NCI-H2171 treated with DMSO at 0.1 percent for 48 hours (cell line): ENCODE measurements at places on chromosomes 3 and 15.

DNA sequence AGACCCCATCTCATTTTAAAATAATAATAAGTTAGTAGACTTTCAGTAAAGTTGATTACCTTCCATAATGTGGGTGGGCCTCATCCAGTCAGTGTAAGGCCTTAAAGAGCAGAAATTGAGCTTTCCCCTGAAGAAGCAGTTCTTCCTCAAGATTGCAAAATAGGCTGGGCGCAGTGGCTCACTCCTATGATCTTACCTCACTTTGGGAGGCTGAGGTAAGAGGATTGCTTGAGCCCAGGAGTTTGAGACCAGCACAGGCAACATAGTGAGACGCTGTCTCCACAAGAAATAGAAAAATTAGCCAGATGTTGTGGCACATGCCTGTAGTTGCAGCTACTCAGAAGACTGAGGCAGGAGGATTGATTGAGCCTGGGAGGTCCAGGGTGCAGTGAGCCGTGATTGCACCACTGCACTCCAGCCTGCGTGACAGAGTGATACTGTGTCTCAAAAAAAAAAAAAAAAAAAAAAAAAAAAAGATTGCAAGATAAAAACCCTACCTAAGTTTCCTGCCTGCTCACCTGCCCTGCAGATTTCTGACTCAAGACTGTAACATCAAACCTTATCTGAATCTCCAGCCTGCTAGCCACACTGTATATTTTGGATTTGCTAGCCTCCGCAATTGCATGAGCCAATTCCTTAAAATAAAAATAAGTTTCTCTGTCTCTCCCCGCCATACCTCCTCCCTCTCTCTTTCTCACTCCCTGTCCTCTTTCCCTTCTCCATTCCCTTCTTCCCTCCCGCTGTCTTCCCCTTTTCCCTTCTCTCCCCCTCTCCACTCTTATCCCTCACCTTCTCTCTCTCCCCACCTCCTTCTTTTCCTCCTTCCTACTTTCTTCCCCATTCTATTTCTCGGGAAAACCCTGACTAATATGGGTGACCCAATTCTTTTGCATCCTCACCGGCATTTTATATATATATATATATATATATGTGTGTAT, 16.9 kb downstream of the KLHL18 start:
- no peak for DNase-seq

DNA sequence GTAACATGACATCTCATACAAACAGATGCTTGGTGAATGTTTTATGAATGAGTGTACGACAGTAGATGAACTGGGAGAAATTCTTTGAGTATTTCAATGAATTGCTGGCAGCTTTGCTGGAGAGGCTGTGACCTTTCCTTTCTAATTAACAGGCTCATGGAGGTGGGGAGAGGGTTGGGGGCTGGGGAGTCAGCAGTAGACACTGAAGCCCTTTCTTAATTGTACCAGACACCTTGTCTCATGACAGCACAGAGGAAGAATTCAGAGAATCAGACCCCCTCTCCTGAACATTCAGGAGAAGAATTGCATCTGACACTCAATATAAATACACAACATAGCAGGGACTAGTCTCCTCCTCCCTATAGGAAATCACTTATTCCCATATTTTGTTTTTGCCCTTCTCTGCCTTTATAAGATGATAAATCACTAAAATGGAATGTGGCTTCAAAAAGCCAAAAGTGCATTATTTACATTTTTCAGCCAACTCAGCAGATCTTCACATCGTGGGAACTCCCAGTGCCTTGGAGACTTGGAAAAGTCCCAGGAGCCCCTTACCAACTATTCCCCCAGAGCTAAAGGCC, 66.2 kb upstream of the TPM1 start:
- DNase-seq, result no peak

DNA sequence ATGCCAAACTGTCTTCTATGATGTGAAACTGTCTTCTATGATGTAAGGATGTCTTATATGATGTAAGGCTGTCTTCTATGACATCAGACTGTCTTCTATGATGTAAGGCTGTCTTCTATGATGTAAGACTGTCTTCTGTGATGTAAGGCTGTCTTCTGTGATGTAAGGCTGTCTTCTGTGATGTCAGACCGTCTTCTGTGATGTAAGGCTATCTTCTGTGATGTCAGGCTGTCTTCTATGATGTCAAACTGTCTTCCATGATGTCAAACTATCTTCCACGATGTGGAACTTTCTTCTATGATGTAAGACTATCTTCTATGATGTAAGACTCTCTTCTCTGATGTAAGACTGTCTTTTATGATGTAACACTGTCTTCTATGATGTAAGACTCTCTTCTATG, 27.9 kb downstream of the MGLL start:
- no peak for DNase-seq

DNA sequence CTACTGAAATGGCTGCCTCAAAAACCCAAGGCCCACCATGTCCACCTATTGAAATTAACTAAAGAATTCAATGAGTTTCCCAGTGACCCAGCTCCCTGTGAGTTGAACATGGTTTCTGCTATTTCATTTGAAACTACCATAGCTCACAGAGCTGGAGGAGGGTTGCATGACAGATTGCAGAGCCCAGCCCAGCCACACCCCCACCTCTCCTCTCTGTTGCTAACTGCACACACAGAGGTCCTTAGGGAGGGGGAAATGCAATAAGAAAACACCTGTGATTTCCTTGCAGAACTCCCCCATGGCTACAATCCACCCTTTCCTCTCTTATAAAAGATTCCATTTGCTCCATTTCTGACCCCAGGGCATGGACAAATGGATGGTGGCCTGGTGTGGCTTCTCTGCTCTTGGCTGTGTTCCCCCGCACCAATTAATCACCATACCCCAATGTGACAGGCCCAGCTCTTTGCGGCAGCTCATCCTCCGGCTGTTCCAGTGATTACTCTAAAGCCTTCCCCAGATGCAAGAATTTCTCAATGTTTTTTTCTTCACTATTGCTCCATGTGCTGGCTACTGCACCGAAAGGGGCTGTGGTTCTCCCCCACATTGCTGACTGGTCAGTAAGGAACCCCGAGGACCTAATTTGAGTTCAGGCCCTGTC, 208.4 kb upstream of the KBTBD8 start:
- DNase-seq, result peak; percentile 84

DNA sequence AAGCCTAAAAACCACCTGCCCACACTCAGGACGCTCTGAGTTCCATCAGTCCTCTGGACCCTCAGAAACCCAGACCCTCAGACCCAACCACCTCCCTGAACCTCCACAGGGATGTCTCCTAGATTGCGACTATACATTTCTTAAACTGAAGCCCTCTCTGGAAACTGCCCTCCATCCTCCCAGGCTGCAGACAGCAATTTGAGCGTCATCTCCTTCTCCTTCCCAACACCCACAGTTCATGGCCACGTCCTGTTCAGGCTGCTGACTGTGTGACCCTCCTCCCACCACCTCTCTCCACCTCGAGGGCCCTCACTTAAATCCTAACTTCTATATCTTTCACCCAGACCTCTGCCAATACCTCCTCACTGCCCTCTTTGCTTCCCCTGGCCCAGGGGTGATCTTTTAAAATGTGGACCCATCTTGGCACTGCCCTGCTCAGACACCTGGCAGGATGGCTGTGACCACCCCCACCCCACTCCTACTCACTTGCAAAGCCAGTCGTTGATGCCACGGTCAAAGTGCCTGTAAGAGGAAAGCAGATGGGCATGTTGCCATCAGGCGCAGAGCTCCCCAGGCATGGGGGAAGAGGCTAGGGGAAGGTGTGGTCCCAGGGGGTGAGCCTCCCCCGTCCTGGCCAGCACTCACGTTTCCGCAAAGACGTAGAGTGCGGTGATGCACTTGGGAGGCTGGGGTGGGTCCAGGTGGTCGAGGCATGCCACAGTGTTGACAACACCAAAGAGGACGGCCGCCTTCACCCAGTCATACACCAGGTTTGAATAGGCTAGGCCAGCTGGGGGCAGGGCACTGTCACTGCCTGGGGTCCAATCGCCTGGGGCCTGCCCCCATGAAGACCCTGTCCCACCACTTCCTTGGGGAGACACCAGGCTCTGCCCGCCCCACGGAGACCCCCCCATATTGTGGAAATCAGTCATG, 6.0 kb downstream of the HHATL start:
- no peak for DNase-seq

DNA sequence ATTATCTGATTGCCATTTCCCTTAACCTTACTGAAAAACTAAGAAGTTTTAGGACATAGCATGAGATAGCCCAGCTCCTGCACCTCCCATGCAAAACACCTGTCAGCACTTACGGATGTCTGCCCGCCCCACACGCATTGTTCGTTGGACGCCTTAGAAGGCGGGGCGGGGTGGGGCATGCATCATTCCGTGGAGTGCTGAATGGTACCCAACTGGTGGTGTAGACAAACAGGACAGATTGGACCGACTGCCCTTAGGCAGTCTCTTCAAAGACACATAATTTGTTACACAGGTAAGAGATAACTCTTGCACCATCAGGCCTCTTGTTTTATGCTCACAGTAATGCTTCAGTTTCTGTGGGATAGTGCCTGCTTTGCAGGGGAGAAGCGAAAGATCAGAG, 93.8 kb downstream of the SMAD6 start:
- DNase-seq, result no peak

- DNase-seq, result no peak
Measured at GRCh38 chr15:70160803-70161565, 63.3 kb upstream of the TLE3 start.

DNA sequence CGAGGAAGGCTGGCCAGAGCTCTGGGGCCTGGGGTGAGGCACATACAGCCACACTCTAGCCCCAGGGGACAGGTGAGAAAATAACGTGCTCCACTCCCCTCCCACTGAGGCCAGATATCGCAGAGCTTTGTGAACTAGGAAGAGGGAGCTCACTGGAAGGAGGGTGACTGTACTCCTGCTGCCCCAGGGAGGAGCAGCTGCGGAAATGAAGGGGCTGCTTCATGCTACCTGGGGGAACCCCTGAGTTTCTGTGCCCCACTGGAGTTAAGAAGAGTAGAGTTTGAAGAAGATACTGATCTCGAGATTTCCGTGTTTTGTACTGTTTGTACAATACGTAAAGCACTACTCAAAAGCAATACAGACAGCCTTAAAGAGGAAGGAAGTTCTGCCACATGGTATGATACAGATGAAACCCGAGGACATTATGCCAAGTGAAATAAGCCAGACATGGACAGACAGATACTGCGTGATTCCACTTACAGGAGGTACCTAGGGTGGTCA, 44.6 kb downstream of the CMTM6 start:
- no peak for DNase-seq

- peak; percentile 46 for DNase-seq
Measured at GRCh38 chr3:10437995-10438901, 67.1 kb downstream of the ATP2B2 start.

DNA sequence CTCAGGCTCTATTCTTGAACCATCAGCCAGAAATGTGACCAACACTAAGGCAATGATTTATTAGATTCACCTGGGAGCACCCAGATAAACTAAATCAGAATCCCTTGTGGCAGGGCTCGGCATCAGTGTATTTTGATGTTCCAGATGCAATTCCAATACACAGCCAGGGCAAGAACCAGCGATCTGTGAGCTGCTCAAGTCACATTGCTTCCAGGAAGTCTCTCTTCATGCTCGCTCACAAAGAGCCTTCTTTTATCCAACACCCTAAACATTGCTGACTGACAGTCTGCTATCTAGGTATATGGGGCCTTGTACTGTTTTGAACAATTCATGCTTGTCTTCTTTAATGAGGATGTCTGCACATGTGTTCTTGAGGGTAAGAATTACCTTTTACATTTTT, 40.9 kb upstream of the GOLGA8J start:
- no peak for DNase-seq

- no peak for DNase-seq
Measured at GRCh38 chr3:37761586-37761985, 100.1 kb upstream of the CTDSPL start.

DNA sequence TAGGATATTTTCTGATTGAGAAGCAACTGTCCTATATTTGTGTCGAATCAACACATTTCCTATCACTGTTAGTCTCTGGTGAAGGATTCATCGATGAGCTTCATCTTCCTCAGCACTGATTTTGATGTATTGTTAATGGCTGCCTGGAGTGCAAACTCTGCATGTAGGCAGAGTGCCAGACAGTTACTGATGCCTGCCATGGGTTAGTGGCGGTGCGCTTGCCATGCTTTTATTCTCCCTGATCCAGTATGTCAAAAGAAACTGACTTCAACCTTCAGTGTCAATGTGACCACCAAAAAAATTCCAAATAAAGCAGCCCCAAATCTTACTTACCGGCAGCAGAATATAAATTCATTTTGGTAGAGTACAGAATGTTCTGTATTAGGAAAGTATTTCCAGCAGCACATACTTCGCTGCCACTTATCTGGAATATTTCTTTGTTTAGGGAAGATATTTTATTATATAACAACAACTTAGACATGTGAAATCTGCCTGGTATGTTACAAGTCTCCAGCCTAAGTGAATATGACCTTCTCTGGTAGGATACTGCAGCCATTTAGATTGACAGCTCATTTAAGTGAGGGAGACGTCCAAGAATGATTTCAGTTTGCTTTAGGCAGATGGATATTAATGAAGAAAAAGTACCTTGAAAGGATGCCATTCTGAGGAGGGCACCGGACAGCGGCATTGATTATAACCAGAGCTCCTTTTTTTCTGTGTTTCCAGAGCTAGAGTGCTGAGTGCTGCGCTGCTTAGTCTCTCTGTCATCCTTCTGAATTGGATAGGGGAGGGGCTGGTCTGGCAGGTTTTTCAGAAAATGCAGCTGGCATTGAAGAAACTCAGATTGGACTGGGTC, 59.9 kb downstream of the ARHGEF26 start:
- peak; percentile 42 for DNase-seq

GRCh38 chr3:69012100-69012799, 1.2 kb downstream of the EOGT start:
- no peak for DNase-seq

- DNase-seq, result no peak
Measured at GRCh38 chr3:143847787-143848631, at the start of gene SLC9A9. TSS of gene SLC9A9 (minus strand) at chr3:143848468. CDS start at chr3:143848322, 146 bp downstream.

GRCh38 chr3:45950131-45950530, 6.9 kb downstream of the CXCR6 start:
- no peak for DNase-seq

DNA sequence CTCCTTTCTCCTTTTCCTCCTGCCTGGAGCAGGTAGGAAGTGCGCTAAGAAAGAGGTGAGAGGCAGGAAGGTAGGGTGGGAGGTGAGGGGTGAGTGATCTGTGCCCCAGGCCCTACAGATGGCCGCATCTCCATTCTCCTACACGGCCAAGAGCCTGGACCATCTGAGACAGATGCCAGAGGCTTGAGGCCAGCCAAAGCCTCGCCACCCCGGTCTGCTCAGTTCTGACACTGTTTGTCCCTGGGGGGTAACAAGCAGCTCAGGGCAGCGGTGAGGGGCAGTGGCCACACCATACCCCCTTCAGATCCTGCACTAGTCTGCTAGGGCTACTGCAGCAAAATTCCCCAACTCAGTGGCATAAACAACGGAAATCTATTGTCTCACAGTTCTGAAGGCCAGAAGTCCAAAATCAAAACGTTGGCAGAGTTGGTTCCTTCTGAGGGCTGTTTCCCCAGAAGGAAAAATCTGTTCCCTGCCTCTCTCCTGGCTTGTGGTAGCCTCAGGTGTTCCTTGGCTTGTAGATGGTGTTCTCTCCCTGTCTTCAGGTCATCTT, 28.4 kb downstream of the ADCY5 start:
- DNase-seq, result no peak

- no peak for DNase-seq
Measured at GRCh38 chr3:47612879-47613278, 34.2 kb upstream of the CSPG5 start.

GRCh38 chr15:78627348-78627747, 6.6 kb upstream of the CHRNA3 start:
- no peak for DNase-seq
